Retinal pigment epithelial cell (primary cell): ENCODE measurements at places on chromosomes 2 and 18.

GRCh38 chr18:80147037-80147417 lies 38.0 kb downstream of the ADNP2 start:
- no peak for DNase-seq

DNA sequence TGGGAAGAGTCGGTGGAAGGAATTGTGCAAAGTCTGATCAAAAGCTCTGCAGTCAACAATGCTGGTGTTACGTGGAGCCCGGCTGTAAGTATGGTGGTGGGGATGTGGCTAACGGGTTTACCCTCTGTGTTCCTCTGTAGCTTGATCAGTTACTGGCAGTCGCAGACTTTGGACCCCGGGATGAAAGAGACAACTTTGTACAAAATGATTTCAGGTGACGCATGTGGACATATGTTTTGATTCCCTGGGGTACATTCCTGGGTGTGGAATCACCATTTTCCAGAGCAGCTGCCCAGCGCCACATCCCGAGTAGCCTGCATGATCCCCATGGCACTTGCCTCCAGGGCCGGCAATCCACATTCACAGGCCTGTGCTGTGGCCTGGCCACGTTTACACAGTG lies 9.8 kb downstream of the RBFA start:
- no peak for DNase-seq

GRCh38 chr2:88838165-88838635 lies 146.7 kb downstream of the RPIA start:
- DNase-seq = no peak

- no peak for DNase-seq
Observed at GRCh38 chr2:45850558-45850957, 199.1 kb downstream of the PRKCE start.

GRCh38 chr2:26401739-26402541 lies at the start of gene DRC1:
Gene DRC1, plus strand, starts transcription at chr2:26401920. Its CDS starts 70 bp downstream, at chr2:26401990.
- DNase-seq = peak; percentile 18
